ENCODE measurements at places on chromosomes 7 and 10.
A peak's percentile ranks its signal among the peaks of the same experiment; 100 is the strongest.

DNA sequence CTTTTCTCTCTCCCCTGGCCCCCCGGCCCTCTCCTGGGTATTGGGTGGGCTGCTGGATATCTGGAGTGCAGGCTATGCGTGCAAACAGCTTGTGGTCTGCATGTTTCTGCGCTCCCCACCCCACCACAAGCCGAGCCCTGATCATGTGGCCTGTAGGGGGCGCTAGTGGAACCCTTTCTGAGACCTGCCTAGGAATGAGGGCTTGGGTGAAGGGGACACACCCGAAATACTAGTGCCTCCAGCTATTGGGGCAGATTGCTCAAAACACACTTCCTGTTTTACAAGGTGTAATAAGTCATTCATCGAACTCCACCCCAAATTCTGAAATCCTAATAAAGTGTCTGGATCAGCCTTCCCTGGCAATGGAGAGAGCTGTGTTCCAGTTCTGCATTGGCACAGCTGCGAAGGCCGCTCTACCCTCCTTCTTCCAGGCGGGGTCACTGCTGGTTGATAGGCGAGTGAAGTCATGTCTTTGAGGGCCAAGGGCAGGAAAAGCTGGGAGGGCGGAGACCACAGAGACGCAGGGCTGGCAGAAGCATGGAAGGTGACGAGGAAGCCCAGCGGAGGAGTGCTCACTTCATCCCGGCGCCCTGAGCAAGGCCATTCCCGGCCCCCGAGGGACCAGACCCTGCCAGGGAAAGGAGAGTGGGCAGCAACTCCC, 19.8 kb upstream of the PRRT4 start:
- DNase-seq, result peak; percentile 21

- DNase-seq, result no peak
Measured at GRCh38 chr10:125093974-125094705, 66.2 kb downstream of the CTBP2 start.

- DNase-seq, result peak; percentile 80
Measured at GRCh38 chr7:74061840-74062539, 21.6 kb upstream of the LIMK1 start.

GRCh38 chr10:24010436-24010970, 198.4 kb upstream of the KIAA1217 start:
- DNase-seq, result peak; percentile 13

DNA sequence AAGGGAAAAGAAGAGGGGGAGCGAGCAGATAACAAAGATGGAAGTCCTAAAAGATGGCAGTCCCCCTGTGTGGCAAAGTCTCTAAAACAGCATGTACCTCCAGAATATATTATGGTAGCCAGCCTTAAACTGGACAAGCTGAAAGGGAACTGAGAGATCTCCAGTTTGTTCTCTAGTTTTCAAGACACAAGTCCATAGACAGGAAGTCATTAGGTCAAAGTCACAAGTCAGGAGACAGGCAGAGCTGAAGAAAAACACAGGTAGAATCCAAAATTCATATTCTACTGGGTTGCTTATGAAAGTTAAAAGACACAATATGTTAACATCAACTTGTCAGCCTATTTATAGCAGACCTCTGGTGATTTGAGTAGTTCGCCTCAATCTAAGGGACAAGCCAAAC, 38.7 kb downstream of the FAM107B start:
- DNase-seq, result no peak

DNA sequence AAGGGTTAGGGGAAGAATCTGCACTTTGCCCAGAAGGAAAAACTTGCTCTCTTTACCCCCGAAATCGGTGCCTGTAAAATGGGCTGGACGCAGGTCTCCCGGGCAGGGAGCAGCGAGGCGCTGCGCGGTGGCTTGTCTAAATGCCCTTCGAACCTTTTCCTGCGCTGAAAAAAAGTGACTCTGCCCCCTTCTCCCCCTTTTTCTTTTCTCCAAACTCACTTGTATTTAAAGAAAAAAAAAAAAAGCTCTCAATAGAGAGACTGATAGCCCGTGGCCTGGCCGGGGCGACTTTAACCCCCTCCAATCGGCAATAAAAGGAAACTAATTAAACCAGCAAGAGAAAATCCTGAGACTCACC, 286 bp downstream of the SP8 start:
- no peak for DNase-seq

DNA sequence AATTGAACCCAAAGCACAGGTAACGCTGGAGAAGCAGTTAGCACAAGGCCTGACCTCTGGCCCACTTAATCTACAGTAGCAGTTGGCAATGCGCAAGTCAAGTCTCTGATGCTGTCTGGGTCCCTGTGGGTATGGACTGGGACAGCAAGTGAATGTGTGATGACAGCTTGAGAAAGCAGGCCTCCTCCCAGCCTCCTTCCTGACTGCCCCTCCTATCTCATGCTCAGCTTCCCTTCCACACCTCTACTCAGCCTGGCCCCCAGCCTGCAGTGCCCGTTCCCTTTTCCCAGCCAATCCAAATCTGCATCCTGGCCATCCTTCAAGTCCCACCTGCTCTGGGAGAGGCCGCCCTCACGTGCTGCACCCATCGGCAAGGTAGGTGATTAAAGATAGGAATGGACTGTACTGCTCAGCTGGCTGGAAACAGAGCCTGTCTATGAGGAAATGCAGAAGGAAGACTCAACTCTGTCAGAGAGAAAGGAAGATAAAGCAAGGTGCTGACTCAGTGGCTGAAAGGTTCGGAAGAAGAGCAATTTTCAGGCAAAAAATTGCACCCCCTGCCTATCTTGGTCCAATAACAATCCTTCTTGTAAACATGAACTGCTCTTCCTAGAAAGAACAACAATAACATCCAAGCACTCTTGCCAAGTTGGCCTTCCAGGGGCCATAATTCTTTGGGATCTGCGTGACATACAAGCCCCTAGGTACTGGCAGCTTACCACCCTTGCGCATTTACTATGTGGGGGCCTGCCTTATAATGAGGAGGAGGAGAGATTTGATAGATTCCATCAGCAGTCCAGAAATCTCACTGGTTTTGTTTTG, 16.6 kb upstream of the FGFR2 start:
- no peak for DNase-seq

DNA sequence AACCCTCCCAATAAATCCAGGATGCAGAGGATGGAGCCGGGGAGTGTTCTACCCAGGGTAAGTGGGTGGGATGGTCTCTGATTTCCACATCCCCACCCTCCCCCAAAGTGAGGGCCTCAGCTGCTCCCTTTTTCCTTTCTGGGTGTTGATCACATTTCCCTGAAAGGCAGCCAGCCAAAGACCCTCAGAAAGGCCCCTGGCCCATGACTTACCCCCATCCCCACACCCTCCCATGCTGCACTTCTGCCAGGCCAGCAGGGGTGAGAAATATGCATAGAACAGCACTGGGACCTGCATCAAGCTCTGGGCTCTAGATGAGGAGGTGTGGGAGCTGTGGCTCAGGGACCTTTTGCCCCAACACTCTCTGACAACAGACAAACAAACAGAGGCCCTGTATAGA, 927.3 kb upstream of the ZNF722 start:
- DNase-seq, result no peak

- no peak for DNase-seq
Measured at GRCh38 chr10:68154211-68154497, 44.9 kb downstream of the MYPN start.

DNA sequence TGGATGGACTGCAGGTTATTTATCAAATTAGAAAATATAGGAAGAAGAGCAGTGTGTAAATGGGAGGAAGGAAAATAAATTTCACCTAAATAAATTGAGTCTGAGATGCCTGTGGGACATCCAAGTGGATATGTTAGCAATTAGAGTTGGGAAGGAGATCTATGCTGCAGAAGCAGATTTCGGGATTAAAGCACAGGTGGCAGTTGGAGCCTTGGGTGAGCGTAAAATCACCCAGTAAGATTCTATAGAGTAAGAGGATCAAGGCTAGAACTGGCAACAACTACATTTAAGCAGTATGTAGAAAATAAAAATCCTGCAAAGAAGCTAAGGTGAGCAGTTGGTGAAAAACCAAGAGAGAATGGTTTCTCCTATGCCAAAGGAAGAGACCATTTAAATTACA, 8.4 kb downstream of the TRIM4 start:
- no peak for DNase-seq

GRCh38 chr10:93465806-93466675, 16.1 kb downstream of the MYOF start:
- DNase-seq, result no peak

DNA sequence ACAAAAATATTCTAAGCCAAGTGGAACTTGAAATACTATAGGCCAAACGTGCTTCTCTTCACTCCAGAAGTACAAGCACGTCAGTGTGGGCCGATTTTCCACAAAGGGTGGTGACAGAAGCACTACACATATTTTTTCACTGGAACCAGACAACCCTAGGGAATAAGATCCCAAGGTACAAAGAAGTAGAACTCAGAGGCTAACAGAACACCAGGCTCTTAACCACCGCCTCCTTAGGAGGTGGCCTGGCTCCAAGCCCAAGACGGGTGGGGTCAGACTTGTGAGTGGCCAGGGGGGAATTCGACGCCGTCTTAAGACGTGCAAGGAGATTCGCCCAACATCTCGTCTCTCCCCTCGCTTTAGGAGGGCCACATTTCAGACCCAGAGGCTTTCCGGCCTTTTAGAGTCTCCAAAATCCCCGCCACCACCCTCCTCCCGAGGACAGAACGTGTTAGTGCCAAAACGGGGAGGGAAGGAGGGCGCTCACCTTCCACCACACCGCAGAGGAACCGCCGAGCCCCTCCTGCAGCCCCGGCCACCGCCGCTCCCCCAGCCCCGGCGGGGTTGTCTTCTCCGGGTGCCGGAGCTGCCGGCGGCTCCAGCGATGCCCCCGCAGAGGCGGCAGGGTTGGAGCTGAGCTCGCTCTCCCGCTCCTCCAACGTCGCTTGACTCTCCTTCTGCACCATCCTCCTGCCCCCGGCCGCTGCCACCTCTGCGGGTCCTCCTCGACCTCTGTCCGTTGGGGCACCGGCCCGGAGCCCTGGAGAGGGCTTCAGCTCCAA, 716 bp downstream of the OGA start:
- peak; percentile 93 for DNase-seq

GRCh38 chr10:96930469-96930868, 98.4 kb downstream of the LCOR start:
- DNase-seq, result no peak
